Kidney epithelial cell (primary cell): ENCODE measurements at places on chromosomes 4 and X.
A peak's percentile ranks its signal among the peaks of the same experiment; 100 is the strongest.

DNA sequence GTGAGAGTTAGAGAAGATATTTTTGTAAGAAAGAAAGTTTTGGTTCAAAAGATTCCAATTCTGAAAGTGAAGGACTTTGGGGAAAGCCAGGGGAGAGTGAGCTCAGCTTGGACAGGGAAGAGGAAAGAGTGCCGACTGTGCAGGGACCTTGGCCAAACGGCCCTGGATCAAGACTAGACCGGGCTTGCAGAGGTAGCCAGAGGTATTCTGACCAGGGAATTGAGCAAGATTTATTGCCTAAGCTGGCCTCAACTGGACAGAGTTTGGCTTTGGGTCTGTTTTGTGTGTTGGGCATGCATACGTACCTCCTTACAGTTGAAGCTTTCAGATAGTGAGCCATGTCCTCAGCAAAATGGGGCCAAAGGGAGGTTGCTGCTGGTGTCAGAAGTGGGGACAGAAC, 11.6 kb downstream of the PLAC1 start:
- DNase-seq = no peak

- no peak for DNase-seq
Observed at GRCh38 chrX:128408842-128409241, 356.6 kb upstream of the ACTRT1 start.

DNA sequence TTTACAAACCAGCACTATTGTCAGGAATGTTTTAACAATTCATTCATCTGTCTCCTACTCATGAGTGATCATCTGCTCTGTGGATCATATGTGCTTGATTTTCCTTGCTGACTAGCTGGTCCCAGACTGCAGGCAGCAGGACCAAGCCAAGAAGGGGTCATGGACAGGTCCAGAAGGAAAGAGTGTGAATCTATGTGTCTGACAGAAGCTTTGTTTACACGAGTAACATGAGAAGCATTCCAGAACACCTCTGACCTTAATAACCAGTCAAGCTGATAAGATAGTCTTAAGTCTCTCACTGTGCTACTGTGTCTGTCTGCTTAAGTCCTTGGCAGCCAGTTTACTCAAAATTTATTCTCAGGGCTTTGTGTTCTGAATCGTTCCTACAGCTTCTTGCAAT, 39.0 kb downstream of the GUCY1A1 start:
- DNase-seq = peak; percentile 65

DNA sequence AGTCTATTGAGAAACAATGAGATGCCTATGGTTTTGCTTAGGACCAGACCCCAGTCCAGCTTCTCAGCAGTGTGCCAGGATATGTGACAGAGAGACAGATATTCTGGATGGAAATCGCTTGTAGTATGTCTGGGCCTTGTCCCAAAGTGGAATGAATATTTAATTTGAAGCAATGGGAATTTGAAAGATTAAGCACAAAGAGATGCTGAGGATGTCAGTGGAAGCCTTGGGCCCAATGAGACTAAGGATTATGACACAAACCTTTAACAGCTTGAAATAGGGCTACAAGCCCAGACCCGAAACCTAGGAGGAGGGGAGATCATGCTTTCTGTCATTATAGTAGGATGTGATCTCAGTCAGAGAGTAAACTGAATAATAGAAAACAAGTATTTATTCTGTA, 459.2 kb downstream of the FAT4 start:
- DNase-seq = no peak

- no peak for DNase-seq
Observed at GRCh38 chrX:39174241-39174771, 373.0 kb downstream of the MID1IP1 start.

DNA sequence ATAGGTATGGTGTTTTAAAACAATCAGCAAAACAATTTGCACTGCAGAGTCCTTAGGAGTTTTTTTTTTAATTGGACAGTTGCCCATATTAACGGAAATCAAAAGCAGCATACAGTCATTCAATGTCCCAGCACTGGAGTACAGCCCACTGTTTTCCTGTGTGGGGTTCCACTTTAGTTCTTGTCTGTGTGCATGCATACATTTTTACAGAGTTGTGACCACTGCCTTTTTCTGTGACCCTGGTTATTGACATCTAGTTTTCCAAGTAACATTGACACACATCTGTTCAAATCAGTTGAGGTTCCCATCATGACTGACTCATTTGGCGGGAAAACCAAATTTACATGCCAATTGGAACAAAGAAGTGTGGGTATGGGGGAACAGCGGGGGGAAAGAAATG, 83.3 kb downstream of the HPRT1 start:
- DNase-seq = no peak

DNA sequence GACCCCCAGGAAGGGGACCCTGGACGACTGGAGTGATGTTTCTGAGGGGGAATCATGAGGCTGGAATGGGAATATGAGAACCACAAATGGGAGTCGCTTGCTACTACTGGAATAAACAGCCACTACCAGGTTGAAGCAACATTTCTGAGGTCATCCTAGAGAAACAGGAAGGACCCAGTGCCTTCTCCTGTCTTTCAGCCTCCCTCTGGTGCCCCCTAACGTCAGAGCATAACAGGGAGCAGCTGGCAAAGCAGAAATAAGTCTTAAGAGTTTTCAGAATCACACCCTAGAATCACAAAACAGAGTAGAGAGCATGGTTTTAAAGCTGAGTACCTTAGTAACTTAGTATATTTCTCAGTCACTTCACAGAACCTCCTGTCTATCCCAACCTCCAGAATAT, 347.8 kb upstream of the PITX2 start:
- no peak for DNase-seq

DNA sequence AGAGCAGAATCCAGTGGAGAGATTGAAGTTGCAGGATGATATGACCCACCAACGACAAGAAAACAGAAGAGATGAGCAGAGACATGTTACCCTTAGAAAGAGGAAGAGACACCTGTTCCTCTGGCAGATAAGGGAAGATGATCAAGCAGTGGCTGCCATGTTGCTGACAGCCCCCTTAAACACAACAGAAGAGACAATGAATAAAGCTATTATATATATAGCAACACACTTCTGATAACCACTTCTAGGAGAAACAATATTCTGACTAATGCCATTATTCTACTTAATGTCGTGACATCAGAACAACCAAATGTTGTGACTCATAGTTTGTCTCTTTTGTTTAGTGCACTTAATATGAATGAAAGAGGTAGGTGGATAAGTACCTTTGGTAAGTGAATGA, 44.9 kb downstream of the SH3RF1 start:
- no peak for DNase-seq

- DNase-seq = no peak
Observed at GRCh38 chr4:1398681-1399507, 7.3 kb downstream of the NKX1-1 start.

DNA sequence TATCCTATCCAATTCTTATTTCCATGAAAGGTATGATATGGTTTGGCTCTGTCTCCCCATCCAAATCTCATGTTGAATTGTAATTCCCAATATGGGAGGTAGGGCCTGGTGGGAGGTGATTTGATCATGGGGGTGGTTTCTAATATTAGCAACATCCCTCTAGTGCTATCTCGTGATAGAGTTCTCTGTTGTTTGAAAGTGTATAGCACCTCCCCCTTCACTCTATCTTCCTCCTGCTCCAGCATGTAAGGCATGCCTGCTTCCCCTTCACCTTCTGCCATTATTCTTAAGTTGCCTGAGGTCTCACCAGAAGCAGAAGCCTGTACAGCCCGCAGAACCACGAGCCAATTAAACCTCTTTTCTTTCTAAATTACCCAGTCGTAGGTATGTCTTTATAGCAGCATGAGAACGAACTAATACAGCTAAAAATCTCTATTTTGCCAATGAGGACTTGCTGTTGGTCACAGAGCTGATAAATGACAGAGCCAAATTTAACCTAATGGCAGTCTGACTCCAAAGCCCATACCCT, 247.2 kb downstream of the HNRNPD start:
- no peak for DNase-seq

GRCh38 chr4:113012786-113013185, 36.7 kb upstream of the ANK2 start:
- no peak for DNase-seq

DNA sequence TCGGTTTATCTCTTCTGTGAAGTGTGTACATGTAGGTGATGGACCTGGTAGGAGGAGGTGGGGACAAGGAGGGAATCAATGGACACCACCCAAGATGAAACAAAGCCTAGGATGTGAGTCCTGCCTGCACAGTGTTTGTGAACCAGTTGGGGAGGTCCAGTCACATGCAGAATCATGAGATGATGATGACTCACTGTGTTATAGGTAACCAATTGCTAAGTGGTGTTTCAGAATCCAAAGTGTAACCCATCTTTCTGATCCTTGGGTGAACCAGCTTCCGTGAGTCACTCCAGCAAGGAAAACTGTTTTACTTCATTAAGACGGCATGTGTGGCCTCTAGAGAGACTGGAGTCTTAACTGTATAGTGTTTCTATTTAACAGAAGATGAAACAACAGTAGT, 57.9 kb upstream of the HPF1 start:
- DNase-seq = peak; percentile 85

DNA sequence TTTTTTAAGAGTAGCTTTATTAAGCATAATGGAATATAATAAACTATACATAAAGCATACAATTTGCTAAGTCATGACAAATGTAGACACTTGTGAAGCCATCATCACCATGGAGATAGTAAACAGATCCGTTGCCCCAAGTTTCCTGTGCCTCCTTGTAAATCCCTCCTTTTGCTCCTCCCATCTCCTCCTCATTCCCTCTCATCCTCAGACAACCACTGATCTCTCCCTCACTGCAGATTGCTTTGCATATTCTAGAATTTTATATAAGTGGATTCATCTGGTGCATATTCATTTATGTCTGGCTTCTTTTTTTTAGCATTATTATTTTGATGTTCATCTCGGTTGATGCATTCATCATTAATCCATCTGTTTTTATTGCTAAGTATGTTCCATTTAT, 67.0 kb downstream of the CYTL1 start:
- DNase-seq = no peak

GRCh38 chrX:155314260-155314659, 20.2 kb downstream of the CLIC2 start:
- no peak for DNase-seq

DNA sequence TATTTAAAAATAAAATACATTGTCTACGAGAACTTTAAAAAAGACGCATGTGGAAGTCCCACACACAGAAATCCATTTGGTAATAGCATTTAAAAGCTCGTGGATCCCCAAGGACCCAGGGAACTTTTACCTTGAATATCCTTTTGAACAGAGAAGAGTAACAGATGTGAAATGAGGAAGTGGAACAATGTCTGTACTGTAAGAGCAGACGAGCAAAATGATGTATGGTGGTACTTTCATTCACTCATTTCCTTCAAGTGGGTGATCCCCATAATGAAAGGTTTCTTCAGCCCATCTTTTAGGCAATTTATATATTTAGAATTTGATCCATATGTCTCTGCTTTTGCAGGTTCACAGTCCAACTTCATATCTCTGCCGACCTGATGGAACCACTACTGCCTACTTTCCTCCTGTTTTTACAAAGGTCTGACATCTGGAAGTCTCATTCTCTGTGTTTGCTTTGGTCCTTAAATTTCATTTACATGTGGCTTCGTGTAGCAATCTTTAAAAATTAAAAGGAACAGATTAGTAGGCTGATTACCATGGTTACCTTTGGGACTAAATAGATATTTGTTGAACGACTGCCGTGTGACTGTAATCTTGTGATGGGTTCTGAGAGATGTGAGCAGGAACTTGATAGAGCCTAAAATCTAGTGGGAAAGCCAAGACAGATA, 188.4 kb downstream of the PALLD start:
- DNase-seq = no peak

DNA sequence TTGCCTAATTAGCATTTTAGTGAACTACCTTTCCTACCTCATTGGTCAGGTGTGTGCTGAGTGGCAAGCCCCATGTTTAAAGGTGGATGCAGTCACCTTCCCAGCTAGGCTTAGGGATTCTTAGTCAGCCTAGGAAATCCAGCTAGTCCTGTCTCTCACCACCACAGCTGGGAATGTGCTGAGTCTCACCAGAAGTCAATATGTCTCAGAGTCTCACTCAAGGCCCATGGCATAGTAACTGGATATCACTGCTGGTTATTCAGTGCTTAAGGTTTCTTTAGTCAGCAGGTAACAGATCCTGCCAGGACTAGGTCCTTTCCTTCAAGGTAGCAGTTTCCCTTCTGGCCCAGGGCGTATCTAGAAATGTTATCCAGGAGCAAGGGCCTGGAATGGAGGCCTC, 136.5 kb downstream of the COX18 start:
- DNase-seq = no peak

DNA sequence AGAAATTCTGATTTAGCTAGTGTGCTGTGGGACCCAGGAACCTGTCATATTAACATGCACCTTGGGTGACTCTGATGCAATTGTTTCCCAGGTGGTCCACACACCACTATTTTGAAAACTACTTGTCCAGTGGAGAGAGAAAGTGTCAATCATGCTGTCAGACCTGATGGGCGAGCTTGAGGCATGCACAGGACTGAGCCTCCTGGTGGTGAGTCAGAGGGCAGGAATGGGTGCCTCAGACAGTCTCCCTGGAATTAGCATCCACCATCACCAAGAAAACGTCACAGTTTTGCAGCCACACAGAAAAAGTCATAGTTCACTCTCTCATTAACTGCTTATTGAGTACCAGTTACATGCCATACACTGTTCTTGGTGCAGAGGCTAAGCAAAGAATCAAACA, 181.8 kb upstream of the MAOA start:
- DNase-seq = no peak

- no peak for DNase-seq
Observed at GRCh38 chr4:180809439-180809838, 1433.8 kb upstream of the TENM3 start.

DNA sequence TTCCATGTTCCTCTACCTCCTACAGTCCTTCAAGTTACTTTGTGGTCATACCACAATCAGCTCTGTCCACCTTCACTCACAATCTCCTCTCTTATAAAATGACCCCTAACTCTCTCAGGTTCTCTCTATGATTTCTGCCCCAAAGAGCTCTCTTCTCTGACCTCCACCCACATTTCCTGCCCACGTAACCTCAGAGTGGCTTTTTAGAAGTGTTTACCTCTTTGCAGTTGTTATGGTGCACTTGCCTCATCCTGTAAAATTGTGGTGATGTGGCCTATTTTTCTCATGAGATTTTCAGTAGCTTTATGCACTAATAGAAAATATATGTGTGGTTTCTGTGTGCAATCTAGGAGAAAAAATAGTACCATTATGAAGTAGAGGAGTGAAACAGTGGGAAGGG, 215.8 kb downstream of the PACRGL start:
- DNase-seq = no peak

GRCh38 chrX:76153221-76153620, 19.6 kb upstream of the PBDC1 start:
- no peak for DNase-seq

DNA sequence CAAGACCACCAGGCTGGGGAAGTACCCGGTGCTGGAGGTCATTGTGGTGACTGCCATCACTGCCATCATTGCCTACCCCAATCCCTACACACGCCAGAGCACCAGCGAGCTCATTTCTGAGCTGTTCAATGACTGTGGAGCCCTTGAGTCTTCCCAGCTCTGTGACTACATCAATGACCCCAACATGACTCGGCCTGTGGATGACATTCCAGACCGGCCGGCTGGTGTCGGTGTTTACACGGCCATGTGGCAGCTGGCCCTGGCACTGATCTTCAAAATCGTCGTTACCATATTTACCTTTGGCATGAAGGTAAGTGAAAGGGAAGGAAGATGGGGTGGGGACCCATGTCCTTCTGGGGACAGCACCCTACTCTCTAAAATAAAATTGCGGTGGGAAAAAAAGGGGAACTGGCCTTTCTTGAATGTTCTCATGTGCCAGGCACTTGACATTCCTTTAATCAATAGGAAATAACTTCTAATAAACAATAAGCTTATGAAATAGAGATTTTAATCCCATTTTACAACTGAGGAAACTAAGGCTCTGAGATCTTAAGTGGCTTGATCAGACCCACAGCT, 51.6 kb downstream of the CLCN4 start:
- DNase-seq = no peak
